ENCODE measurements at places on chromosomes 7 and 10.

DNA sequence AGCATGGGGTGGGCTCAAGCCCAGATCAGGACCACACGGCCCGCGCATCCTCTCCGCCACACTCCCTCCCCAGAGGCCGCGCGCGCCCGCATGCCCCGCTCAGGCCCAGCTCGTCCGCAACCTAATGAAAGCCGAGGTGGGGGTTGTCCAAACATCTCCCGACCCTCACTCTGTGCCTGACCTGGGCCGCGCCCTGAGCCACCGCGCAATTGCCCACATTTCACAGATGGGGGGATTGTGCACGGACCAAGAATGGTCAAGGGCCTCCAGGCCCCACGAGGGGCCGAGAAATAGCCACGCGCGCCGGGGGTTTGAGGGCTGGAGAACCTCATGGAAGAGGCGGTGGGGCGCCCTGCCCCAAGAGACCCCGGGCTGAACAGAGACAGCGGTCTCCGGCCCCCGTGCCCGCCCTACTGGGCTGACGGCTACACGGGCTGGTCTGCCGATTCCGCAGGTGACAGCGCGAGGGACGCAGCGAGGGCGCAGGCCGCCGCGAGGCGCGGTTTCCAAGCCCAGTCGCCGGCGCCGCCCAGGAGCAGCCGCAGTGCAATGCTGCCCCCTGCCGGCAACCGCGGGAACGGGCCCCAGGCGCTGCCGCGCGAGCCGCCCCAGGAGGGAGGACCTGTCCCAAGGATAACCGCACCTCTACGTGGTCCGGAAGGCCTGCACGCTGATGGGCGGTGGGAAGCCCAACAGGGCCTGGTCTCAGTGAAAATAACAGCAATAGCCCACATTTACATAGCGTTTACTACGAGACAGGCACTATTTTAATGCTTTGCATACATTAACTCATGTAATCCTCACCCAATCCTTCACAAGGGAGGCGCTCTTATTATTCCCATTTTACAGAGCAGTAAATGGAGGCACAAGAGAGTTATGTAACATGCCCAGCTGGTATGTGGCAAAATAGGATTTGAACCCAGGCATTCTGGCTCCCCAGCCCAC, 10.5 kb upstream of the GRID1 start:
- peak; percentile 13 for DNase-seq

- no peak for DNase-seq
Measured at GRCh38 chr7:142131439-142132185, 20.1 kb downstream of the MGAM2 start.

GRCh38 chr10:59362144-59362958, at the start of gene FAM13C:
TSS of gene FAM13C (minus strand) at chr10:59362549. CDS start at chr10:59362460, 89 bp downstream.
- no peak for DNase-seq

- no peak for DNase-seq
Measured at GRCh38 chr7:93238748-93239147, 6.6 kb downstream of the VPS50 start.

- no peak for DNase-seq
Measured at GRCh38 chr10:31586723-31587638, 268.0 kb downstream of the ZEB1 start.

DNA sequence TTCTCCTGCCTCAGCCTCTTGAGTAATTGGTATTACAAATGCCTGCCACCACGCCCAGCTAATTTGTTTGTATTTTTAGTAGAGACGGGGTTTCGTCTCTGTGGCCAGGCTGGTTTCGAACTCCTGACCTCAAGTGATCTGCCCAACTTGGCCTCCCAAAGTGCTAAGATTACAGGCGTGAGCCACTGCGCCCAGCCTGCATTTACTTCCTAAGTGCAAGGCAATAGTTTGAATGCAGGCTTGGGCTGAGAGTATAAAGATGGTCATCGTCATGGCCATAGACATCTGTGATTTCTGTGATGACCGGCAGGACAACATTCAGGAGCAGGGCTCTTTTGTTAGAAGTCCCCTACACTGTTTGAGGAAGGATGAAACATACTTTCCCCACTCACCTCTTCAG, 393.9 kb upstream of the SHH start:
- DNase-seq = no peak

DNA sequence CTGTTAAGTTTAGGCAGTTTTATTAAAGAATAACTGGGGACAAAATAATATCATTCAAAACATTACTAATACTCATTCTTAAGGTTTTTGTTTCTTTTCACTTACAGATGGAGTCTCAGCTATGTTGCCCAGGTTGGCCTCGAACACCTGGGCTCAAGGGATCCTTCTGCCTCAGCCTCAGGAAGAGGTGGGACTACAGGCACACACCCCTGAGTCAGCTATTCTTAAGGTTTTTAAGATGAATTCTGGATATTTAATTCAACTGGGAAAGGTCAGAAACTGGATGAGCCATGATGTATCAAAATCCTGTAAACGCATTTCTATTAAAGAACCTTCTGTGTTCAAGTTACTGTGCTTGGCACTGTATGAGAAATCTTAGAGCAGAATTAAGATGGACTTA, 3.5 kb downstream of the OAT start:
- DNase-seq = no peak

DNA sequence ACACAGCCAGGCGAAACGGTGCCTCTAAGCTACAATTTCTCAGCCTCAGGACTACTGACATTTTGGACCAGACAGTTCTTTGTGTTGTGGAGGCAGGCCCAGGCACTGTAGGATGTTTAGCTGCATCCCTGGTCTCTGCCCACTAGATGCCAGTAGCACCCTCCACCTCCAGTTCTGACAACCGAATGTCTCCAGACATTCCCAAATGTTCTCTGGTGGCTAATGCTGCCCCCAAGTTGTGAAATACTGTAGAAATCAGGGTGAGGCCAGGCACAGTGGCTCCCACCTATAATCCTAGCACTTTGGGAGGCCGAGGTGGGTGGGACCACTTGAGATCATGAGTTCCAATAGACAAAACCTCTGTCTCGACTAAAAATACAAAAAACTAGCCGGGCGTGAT, 18.2 kb downstream of the HNRNPF start:
- no peak for DNase-seq

- no peak for DNase-seq
Measured at GRCh38 chr7:22576612-22577469, 76.9 kb upstream of the STEAP1B start.

DNA sequence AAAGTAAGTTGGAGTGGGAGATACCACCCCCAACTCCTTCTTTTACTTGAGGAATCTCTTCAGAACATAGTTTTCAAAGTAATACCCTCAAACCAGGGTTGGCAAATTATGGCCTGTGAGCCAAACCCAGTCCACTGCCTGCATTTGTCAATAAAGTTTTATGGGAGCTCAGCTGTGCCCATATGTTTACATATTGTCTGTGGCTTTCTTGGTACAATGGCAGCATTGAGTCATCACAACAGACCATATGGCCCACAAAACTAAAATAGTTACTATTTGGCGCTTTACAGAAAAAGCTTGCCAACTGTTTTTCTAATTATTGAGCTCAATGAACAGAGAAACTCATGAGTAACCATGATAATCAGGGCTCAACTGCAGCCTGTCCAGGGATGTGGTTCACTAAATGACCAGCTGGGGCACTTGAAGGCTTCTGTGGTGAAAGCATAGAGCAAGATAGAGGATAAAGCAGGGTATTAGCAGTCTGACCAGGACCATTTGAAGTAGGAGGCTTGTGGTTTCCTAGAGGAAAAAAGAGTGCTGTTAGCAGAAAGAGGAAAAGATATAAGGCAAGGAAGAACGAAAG, 196.0 kb upstream of the GRB10 start:
- no peak for DNase-seq

- DNase-seq = no peak
Measured at GRCh38 chr7:40402661-40403060, 267.9 kb downstream of the SUGCT start.

GRCh38 chr7:141563956-141564623, 12.9 kb downstream of the AGK start:
- no peak for DNase-seq

GRCh38 chr10:132634947-132635271, 97.3 kb downstream of the INPP5A start:
- no peak for DNase-seq

GRCh38 chr7:137753948-137754851, 92.6 kb downstream of the DGKI start:
- DNase-seq = no peak

DNA sequence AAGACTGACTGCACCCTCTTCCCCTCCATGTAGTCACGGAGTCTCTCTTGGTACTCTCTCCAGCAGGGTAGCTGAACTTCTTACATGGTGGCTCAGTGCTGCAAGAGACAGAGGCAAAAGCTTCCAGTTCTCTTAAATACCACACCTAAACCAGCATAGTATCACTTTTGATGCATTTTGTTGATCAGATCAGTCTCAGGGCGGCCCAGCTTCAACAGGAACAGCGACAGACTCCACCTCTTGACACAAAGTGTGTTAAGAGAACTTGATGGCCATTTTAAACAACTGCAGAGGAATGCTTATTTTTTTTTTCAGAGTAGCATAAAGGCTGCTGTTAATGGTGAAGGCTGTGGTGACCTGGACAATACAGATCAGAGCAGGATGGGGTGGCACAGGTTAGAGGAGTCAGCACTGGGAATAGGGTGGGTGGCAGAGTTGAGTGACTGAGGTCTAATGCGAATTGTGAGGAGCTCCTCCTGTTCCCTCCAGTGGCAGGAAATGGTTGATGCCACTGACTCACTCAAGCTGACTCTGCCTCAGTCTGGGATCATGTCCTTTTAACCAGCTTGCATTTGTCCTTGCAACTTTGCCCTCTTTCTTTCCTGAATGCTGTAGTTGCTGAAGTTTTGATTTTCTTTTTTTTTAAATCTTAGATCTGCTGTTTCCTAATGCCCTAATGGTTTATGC, 17.3 kb downstream of the MGAM start:
- DNase-seq = no peak

GRCh38 chr10:32929634-32930033, 28.4 kb downstream of the ITGB1 start:
- no peak for DNase-seq

DNA sequence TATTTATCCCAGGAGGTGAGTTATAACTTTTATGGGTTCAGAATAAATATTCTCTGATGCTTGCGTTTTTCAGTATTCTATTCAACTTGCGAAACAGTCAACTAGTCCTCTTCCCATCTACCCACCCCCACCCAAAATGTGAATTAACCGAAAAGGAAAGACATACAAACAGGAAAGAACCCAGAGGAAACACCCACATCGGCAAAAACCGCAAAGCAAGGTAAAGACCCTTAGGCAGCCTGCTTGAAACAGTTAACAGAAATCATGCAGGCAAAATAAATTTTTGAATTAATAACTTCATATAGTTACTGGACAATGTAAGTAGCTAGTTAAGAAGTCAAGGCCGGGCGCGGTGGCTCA, 5.4 kb downstream of the ZC3HAV1 start:
- no peak for DNase-seq

DNA sequence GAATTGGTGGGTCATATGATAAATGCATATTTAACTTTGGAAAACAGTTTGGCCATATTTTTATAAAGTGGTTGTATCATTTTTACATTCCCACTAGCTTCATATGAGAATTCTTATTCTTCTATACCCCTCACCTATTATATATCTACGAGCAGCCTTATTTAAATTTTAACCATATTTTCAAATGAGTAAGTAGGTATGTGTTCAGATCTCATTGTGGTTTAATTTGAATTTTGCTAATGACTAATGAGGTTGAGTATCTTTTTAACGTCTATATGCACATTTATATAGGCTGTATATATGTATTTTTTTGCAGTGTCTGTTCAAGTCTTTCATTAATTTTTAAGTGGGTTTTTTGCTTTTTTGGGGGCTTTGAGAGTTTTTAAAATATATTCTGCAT, 14.2 kb downstream of the RAB18 start:
- DNase-seq = no peak

- DNase-seq = no peak
Measured at GRCh38 chr10:13634207-13634606, 47.4 kb downstream of the PRPF18 start.

GRCh38 chr7:66696774-66697191, 43.8 kb upstream of the RABGEF1 start:
- no peak for DNase-seq

- DNase-seq = peak; percentile 26
Measured at GRCh38 chr10:12566161-12567115, 217.1 kb downstream of the CAMK1D start.

DNA sequence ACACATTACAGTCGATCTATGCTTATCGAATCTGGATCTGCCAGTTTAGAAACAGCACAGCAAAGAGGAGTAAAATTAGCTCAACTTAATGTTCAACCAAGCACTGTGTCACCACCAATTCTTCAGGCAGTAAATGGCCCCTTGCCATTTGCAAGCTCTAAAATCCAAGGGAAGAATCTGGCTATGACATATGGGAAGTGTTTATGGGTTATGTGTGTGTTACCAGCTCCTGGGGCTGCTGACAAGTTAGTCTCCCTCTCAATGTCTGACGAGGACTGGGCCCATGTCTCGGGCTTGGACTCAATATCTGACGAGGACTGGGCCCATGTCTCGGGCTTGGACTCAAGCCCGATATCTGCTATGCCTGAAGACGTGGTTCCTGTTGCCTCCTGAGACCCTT, 5.7 kb upstream of the ITIH2 start:
- DNase-seq = no peak

DNA sequence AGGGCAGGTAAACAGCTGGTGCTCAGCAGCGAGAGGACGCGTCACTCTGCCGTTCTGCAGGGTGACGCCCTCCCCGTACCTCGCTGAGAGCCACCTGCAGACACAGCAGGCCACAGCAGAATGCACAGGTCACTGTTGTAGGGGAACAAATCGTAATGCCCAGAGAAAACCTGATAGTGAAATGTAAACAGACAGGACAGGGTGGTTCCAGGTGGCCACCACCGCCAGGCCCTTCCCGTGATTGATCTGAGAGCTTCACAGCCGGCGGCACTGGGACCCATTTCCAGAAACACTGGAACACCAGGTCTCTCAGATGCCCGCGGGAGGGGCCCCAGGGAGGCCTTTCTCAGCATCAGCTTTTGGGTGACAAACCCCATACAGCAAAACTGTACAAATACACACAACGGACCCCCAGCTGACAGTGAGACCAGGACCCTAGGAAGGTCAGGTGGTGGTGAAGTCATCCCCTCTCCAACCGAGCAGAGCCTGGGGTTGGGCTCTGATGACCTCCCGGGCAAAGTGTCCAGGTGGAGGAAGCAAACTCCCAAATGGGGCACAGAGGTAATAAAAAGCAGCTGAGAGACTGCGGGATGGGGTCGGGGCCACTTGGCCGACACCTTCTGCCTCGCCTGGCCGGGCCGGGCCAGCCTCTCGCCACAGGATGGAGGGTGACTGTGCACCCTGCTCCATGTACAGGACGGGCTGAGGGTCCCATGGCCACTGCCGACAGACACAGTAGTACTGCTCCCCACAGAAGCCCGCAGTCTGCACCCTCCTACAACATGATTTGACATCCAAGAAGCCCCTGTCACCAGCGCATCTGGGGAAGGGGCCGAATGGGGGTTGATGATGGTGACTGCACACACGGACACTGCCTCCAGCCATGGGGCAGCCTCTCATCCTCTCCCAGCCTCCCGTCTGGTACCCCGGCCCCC, 4.6 kb downstream of the BHLHA15 start:
- no peak for DNase-seq

DNA sequence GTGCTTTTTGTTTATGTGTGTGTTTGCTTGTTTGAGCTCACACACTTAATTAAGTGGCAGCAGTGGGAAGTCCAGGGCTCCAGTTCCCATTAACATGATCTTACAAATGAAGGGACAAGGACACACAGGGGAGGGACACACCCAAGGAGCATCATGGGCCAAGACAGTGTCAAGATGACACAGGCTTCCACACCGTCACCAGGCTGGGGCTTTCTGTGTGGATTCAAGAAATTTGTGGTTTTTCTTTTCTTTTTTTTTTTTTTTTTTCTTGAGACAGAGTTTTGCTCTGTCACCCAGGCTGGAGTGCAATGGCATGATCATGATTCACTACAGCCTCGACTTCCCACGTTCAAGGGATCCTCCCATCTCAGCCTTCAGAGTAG, 173.6 kb downstream of the KIAA1217 start:
- DNase-seq = no peak

All from fibroblast of the conjunctiva (primary cell).